ENCODE measurements at places on chromosomes 5 and 9. TPM values are rescaled to one million over a fixed set of nuclear protein-coding genes. Genes with fewer than 3 reads are reported as not detected.

The LCN12 gene
- polyA plus RNA-seq = 121 TPM

The SLC36A2 gene
- polyA plus RNA-seq = not detected

The WWC1 gene
- 28.6 TPM for polyA plus RNA-seq

The PNPLA7 gene
- polyA plus RNA-seq = 7.2 TPM

The XRCC4 gene
- polyA plus RNA-seq = 8.5 TPM

The DNAH5 gene
- polyA plus RNA-seq = 0.34 TPM

The FBN2 gene
- polyA plus RNA-seq = 21.8 TPM

The HAVCR2 gene
- 2.3 TPM for polyA plus RNA-seq

The OLFML2A gene
- 11.7 TPM for polyA plus RNA-seq

The GABBR2 gene
- polyA plus RNA-seq = 0.69 TPM

The INSL6 gene
- polyA plus RNA-seq = 0.51 TPM

The HSD17B3 gene
- 1.9 TPM for polyA plus RNA-seq

The ITGA2 gene
- 13.7 TPM for polyA plus RNA-seq

The PLAC8L1 gene
- 0.54 TPM for polyA plus RNA-seq

The SLC1A3 gene
- 4.2 TPM for polyA plus RNA-seq

The LCN9 gene
- not detected for polyA plus RNA-seq

The PHF24 gene
- polyA plus RNA-seq = 1.6 TPM

The ROR2 gene
- 17.5 TPM for polyA plus RNA-seq

The CDH9 gene
- polyA plus RNA-seq = 0.91 TPM

The KIAA1191 gene
- 116 TPM for polyA plus RNA-seq

The BTNL3 gene
- 158 TPM for polyA plus RNA-seq

The ABCA2 gene
- polyA plus RNA-seq = 25.3 TPM

The PCDHGC3 gene
- polyA plus RNA-seq = 30.4 TPM

The ADAMTS12 gene
- 4.2 TPM for polyA plus RNA-seq

The RETREG1 gene
- 27.0 TPM for polyA plus RNA-seq

The FRMPD1 gene
- polyA plus RNA-seq = 0.61 TPM

The NR5A1 gene
- 0.09 TPM for polyA plus RNA-seq

The PTPN3 gene
- 37.5 TPM for polyA plus RNA-seq

The TMEM215 gene
- polyA plus RNA-seq = 0.06 TPM

The TYRP1 gene
- polyA plus RNA-seq = 0.37 TPM

The KIF20A gene
- 13.8 TPM for polyA plus RNA-seq

The PCDHGB1 gene
- polyA plus RNA-seq = 0.52 TPM

The SPATA6L gene
- polyA plus RNA-seq = 7.2 TPM

The FSTL4 gene
- polyA plus RNA-seq = 1.4 TPM

The DMRT3 gene
- polyA plus RNA-seq = not detected

The PTGR1 gene
- 88.5 TPM for polyA plus RNA-seq

The C9 gene
- polyA plus RNA-seq = 0.04 TPM

The CTSL gene
- polyA plus RNA-seq = 82.0 TPM
